Dorsolateral prefrontal cortex (tissue), 122 donors: ENCODE measurements at places on chromosomes 16 and 17.

GRCh38 chr16:86195863-86196630 lies 297.1 kb downstream of the IRF8 start:
- DNase-seq, result no peak

- no peak for DNase-seq
These were observed 639.8 kb upstream of the RBFOX1 start for GRCh38 chr16:6692874-6693273.

DNA sequence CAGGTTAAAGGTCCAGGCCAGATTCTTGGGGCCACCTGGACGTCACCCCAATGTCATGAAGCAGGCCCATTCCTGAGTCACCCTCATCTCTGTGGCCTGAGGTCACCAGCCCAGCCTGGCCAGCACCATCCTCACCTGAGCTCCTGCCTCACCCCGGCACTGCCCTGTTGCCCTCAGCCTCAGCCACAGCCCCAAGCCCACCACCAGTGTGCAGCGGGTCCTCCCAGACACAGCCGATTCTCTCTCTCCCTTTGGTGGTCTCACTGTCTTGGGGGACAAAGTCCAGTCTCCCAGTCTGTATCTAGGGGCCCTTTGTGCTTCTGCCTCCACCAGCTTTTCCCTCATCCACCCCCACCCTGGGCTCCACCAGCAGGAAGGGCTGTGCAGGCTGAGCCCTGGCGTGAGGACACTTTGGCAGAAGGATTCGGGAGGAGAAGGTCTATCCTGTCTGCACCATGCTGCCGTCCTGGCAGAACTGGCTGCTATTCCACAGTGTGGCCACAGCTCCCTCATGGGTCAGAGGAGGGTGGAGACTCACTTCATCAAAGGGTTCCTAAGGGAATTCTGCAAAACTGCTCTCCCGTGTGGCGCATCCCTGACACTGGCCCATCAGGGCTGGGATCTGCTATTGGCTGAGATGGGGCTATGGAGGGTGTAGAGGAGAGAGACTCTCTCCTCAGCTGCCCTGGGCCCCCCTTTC lies 64.3 kb downstream of the PRMT7 start:
- no peak for DNase-seq

DNA sequence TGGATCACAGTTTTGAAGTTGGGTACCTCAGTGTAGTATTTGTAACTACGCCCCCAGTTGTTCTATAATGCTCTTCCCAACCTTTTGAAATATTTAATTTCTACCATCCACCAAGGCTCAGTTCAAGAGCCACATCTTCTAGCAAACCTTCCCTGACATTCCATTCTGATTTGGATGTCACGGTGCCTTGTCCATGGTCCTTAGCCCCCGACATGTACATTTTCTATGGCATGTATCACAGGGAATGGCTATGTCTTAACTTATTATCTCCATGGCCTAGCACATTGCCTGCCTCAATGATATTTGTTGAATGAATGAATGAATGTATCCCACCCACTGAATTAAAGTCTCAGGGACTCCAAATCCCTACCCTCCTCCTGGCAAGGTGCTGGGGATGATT lies 6.4 kb upstream of the KRT28 start:
- no peak for DNase-seq

GRCh38 chr16:85746460-85747215 lies 4.3 kb downstream of the C16orf74 start:
- DNase-seq, result no peak

- DNase-seq, result no peak
These were observed 226.2 kb downstream of the CCDC182 start for GRCh38 chr17:57518587-57519581.

DNA sequence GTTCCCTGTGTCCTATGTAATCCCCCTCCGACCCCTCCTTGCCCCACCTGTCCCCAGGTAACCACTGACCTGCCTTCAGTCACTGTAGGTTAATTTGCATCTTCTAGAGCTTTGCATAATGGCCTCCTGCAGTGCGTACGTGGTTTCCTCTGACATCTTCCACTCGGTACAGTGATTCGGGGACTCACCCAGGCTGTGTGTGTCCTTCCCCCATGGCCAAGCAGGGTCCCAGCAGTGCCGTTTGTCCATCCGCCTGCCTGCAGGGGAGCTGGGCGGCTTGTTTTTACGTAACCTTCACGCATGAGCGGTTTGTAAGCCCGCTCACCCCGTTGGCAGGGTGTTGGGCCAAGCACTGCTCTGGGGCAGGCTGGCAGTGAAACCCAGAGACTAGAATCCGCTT lies 7.9 kb downstream of the MAPK8IP3 start:
- no peak for DNase-seq

GRCh38 chr16:1492923-1493745 lies at the start of gene TELO2:
Gene TELO2 (plus strand): TSS chr16:1493360. CDS start chr16:1494282, 922 bp downstream.
- peak; percentile 87 for DNase-seq

GRCh38 chr16:15961060-15961511 lies 11.7 kb downstream of the ABCC1 start:
- DNase-seq, result no peak

DNA sequence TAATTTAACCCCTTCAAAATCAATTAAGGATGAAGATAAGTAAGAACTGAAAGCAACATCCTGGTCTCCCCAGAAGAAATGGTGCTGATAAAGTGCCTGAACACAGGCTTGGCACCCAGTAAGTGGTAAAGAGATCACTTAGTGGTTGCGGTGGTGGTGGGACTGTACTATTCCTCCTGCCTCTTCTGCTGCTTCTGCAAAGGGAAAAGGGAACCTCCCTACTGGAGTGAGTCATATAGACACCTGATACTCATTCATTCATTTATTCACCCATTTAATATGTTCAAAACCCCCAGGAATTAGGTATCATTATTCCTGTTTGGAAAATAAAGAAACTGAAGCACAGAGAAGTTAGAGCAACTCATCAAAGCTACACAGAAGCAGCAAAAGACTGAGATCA lies 60.6 kb downstream of the CDYL2 start:
- no peak for DNase-seq

GRCh38 chr17:65137021-65137939 lies at the start of gene RGS9:
Gene RGS9 (plus strand): TSS chr17:65137370. CDS start chr17:65137541, 171 bp downstream.
- DNase-seq, result peak; percentile 84

GRCh38 chr16:87550495-87550961 lies 51.8 kb upstream of the JPH3 start:
- DNase-seq, result peak; percentile 36

- DNase-seq, result no peak
These were observed 53.1 kb upstream of the MED9 start for GRCh38 chr17:17423656-17424055.

GRCh38 chr17:60159479-60159866 lies 9.7 kb downstream of the CA4 start:
- DNase-seq, result peak; percentile 17

DNA sequence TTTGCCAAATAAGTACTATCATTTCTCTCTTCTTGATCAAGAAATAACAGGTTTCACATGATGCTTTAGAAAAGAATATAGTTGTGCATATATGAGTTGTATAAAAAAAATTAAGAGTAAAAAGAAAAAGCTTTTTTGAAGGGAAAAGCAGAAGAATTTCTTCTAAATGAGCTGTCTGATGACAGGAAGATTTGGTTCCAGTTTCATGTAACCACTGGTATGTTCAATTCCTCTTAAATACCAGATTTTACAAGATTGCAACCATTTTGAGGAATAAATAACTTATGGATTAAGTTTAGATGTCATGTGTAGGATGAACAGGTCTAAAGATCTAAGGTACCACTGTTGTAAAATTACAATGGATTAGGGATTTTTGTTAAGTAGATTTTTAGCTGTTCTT lies 45.0 kb downstream of the VMP1 start:
- no peak for DNase-seq

GRCh38 chr17:66541461-66542128 lies 239.2 kb downstream of the PRKCA start:
- no peak for DNase-seq

DNA sequence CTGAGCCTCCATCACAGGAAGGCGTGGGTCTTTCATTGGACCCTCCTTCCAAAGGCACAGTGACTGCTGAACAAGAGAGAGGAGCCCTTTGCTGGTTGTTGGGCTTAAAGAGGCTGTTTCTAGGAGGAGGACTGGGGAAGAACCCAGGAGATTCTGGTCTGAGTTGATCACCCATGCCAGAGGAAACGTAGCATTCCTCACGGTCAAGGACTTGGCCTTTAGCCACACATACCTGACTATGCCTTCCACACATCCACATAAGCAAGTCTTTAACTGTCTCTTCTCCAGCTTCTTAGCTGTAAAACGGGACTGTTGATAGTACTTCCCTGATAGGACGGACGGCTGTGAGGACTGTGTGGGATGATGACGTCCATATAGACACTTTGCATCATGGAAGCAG lies 149.8 kb upstream of the IRX3 start:
- no peak for DNase-seq

DNA sequence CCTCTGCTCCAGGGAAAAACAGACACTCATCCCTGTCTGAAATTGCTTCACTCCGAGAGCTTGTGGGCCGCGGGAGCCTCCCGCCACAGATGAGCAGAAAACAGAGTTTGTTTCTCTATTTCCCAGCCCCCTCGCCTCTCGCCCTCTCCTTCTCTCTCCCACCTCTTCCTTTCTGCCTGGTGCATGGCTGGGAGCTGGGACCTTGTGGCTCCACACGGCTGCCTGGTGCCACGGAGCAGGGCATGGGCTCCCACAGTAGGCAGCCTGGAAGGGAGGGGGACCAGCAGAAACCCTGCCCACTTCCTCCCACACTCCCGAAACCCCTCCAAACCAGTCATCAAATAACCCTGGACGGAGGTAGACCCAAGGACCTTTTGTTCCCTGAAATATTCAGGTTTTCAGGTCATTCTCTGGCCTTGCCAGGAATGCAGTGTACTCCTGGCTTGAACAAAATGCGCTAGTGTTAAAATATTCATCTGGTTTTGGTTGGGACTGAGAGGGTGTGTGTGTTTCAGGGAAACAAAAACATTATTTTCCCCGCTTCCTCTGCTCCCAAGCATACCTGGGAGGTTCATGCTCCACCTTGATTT lies 204.9 kb downstream of the C16orf78 start:
- DNase-seq, result no peak

- no peak for DNase-seq
These were observed 19.6 kb downstream of the MAP2K3 start for GRCh38 chr17:21304091-21304490.

DNA sequence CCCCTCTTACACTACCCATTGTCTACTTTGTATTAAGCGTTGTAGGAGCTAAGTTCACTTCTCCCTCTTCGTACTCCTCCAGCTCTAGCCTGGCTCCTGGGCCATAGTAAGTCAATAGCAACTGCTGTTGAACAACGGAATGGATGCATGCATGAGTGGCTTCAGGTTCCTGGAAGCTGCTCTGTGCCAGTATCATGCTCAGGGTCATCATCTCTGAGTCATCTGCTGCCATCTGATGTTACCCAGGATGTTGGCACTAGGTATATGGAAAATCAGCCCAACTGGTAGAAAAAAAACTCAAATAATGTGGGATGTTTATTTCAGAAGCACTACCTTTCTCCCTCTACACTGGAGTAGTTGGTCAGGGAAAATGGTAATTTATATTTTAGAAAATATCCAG lies 536.8 kb downstream of the NPIPA7 start:
- no peak for DNase-seq

DNA sequence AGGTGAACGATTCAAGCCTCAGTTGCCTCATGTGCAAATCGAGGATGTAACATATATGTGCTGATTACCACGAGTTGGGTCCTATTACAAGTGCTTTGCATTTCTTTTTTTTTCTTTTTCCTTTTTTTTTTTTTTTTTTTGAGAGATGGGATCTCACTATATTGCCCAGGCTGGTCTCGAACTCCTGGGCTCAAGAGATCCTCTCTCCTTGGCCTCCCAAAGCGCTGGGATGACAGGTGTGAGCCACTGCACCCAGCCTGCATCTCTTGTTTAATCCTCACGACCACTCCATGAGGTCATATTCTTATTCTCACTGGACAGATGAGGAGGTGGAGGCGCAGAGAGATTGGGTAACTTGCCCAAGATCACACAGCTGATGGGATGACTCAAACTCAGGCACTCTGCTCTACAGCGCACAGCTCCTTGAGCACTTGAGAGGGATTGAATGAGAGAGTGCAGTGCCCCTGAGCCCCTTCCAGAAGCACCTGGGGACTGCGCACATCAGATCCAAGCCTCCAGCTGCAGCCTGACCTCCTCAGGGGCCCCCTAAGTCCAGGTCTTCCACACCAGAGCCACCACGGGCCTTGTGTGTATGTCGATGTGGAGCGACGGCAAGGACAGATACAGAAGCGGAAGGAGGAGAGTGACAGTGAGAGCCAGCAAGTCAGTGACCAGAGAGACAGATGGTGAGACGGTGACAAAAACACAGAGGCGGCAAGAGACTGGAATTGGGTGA lies 4.9 kb downstream of the STX1B start:
- DNase-seq, result no peak

GRCh38 chr17:61869138-61869537 lies 5.8 kb upstream of the BRIP1 start:
- DNase-seq, result no peak

DNA sequence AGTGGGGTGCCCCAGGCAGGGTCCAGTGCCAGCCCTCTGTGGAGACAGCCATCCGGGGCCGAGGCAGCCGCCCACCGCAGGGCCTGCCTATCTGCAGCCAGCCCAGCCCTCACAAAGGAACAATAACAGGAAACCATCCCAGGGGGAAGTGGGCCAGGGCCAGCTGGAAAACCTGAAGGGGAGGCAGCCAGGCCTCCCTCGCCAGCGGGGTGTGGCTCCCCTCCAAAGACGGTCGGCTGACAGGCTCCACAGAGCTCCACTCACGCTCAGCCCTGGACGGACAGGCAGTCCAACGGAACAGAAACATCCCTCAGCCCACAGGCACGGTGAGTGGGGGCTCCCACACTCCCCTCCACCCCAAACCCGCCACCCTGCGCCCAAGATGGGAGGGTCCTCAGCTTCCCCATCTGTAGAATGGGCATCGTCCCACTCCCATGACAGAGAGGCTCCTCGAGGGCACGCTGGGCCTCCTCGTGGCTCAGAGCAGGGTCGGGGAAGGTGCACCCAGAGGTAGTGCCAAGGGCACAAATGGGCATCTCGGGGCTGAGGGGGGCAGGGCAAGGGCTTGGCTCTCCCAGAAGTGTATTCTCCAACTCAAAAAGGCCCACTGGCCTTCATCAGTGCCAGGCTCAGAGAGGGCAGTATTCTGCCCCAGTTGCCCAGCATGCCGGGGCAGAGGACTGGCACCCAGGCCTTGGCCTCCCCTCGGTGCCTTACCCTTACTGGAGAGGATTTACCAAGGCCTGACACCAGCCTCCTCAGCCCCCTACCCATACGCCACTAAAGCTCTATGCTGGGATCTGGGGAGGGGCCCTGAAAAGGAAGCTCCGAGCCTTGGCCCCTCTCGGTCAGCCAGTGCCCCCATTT lies at the start of gene CDH5:
Gene CDH5 (plus strand): TSS at position 259 of the 867 bp plus-strand sequence. CDS start 12,647 bp downstream, outside the sequence.
- DNase-seq, result no peak

DNA sequence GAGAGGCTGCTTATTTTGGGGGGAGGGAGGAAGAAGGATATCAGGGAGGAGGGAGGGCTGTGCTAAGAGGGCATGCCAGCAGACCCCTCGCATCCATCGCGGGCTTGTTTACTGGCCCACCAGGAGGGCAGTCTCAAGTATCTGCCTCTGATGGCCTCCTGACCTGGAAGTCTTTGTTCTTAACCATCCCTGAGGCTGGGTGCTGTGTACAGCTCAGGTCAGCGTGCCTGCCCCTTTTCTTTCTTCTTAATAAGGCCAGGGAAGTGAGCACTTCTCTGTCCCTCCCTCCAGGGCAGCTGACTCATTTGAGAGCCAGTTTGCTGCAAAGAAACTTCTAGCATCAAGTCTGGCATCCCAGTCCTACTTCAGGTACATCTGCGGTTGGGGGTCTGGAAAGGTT lies 157.0 kb downstream of the CCDC182 start:
- DNase-seq, result no peak
